ENCODE measurements at places on chromosomes 4 and X.

DNA sequence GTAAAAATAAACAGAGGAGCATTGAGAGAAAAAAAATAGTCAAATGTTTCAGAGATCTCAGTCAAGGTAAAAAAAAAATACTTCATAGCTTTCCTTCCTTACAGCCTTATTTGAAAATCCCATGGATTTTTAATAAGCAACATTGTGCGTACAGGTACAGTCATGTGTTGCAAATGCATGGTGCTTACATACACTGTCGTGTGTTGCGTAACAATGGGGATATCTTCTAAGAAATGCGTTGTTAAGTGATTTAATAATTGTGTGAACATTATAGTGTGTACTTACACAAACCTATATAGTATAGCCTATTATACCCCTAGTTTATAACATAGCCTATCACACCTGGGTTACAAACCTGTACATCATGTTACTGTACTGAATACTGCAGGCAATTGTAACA is 172.0 kb downstream of the UGT8 start:
- DNase-seq, result no peak

DNA sequence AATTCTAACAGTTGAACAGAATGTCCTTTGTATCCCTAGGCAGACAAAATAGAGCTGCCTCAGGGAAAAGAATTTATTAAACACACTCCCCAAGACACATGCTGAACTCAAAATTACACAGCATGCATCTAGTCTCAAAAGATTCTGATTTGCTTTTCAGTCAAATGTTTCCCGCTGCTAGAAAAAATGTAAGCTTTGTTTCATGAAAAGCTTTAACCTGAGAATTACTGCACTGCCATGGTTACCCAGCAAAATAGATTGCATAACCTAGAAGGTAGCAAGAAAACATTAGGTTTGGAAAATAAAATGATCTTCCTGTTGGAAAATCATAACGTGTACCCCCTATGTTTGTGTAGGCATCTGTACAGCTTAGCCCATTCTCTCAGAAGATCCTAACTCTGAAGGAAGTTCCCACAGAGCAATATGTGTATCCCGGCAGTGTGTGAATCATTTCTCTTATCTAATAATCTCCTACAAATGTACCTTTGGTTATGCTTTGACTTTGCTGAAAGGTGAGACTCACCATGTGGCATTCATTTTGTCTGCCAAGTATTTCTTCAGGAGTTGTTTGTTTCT is 646.9 kb downstream of the STPG2 start:
- DNase-seq, result no peak

- DNase-seq, result no peak
Observed at GRCh38 chr4:175511861-175512260, 300.2 kb downstream of the GPM6A start.

DNA sequence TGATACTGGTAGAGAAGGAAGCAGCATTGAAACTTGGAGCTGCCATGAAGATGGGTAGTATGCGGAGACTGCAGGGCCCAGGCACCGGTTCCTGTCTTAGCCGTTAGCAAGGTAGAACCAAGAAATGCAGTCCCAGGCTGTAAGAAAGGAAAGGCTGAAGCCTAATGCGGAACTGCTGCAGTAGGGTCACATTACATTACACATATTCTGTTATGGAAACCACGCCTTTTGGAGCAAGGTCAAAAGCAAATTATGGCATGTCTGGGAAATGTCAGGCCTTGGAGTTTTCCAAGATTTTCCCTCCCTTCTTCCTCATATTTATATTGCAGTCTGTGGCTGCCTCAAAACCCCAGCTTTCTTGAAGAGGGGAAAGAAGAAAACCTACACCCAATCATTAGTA is 204.8 kb upstream of the RASGEF1B start:
- DNase-seq, result peak; percentile 42

DNA sequence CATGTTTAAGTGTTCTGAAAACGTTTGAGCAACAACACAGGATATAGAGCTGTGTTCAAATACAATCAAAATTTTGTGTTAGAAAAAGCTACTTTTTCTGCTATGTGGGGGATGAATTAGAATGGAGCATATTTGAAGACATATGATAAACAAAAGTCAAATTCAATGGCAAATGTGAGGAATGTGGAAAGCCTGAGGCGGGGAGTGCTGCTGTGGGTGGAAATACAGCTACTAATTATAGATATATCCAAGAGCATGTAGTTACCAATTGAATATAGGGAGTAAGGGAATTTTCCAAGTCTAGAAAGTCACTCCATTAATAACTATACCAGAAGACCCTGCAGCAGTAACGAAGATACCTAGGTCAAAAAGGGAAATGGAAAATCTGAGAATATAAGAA is 2370.4 kb upstream of the TENM3 start:
- no peak for DNase-seq

- DNase-seq, result no peak
Observed at GRCh38 chrX:7223271-7223670, 75.3 kb upstream of the PUDP start.

DNA sequence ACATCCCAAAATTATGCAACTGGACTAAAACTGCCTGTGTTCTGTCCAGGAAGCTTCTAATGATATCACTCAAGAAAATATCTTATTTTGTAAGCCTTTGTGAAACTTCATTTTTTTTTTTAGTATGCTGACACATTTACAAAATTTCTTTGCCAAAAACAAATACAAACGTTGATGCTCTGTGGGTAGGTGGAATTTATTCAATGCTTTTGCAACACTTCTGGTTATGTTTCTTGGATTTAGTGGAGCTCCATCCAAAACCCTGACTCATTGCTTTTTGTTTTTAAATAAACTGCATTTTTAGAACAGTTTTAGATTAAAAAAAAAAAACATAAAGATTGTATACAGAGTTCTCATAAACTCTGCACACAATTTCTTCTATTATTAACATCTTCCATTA is 250.9 kb upstream of the MAOA start:
- DNase-seq, result no peak

DNA sequence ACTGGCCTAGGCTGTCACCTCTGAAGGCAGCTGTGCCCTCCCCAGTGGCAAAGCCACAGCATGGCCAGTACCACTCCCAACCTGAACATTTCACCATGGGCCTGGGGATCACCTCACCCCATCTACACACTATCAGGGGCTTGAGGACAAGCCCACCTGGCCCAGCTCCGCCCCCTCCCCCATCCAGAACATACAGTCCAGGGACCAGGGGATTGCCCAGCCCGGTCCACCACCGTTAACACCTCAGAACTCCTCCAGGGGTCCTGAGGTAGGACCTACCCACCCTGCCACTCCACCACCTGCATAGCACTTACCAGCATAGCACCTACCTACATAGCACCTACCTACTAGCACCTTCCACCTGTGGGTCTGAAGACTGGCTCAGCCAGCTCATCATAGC is 179.8 kb downstream of the EDA start:
- DNase-seq, result no peak

GRCh38 chrX:23434356-23434884 is 99.8 kb downstream of the PTCHD1 start:
- DNase-seq, result peak; percentile 7
